ENCODE measurements at places on chromosomes 3 and 15. TPM values are rescaled to one million over a fixed set of nuclear protein-coding genes. Genes with fewer than 3 reads are reported as not detected.

Gene TMCO5A
- total RNA-seq: not detected

Gene WNT5A
- total RNA-seq: not detected

Gene LRRK1
- 0.29 TPM for total RNA-seq

Gene GOLGA6D
- not detected for total RNA-seq

Gene KCNMB3
- total RNA-seq: 0.72 TPM

Gene BFSP2
- not detected for total RNA-seq

Gene APOD
- total RNA-seq: not detected
